COLO829 (cell line): ENCODE measurements at places on chromosomes 2 and 18.
A peak's percentile ranks its signal among the peaks of the same experiment; 100 is the strongest.

DNA sequence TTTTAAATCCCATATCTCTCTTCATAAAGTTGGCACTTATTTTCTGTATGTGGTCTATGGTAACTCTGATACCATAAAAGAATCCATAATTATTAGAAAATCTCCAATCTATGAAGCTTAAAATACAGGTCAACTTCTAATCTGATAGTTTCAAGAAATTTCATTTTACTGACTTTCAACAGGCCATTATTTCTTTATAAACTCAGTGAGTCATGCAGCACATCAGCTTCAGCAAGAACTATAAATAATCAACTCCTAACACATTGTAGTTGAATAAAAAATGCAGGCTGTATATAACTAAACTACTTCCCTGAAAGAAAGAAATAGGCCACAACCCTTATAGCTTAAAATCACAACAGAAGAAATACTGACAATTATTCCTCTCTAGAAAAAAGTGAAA, 204.3 kb upstream of the CCDC150 start:
- DNase-seq = no peak

GRCh38 chr2:22281033-22281432, 1103.9 kb upstream of the KLHL29 start:
- peak; percentile 46 for DNase-seq

GRCh38 chr18:24727685-24728084, 267.2 kb downstream of the HRH4 start:
- DNase-seq = no peak

DNA sequence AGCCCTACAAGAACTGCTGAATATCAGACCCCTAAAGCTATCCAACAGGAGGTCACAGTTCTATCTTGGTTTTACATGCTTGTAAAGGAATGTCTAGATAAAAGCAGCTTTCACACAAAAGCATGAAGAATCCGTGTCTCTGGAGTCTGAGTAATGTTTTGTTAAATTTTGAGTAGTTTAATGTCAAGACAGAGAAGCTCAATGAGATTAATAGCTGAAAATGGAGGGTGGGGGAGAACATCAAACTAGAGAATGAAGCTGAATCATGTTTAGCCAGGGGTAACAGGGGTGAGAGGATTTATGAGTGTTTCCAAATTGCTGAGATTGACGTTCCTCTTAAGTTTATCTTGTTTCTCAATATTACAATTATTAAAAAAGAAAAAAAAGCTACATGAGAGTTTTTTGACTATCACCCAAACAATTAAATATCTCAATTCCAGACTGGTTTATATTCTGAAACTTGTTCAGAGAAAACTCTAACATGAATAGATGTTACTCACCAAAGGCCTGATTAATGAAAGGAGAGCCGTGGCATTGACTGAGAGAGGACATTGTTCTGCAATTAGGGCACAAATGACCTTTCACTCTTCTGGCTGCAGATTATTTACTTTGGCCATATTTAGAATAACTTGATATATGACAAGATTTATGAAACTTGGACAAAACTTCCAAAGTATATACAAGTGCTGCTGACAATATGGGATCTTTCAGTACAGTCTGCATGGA, 266.4 kb upstream of the ETAA1 start:
- DNase-seq = peak; percentile 92

- DNase-seq = no peak
Observed at GRCh38 chr2:217742841-217743240, 260.0 kb downstream of the TNS1 start.

DNA sequence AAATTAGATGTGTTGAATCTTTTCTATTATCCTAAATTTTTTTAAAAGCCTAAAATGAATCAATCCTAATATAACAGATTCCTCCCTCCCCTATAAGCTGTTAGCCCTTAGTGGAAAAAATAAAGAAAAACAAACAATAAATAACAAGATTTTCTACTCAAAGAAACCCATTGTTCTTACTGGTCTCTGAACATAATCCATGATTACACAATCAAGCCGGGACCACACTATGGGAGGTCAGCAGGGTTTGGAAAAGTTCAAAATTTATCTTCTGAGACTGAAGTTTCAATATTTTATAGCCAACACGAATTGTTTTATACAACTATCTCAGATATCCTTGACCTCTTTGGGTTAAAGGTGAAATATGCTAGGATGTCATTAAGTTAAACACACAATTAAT, 57.9 kb downstream of the DPP4 start:
- DNase-seq = no peak

DNA sequence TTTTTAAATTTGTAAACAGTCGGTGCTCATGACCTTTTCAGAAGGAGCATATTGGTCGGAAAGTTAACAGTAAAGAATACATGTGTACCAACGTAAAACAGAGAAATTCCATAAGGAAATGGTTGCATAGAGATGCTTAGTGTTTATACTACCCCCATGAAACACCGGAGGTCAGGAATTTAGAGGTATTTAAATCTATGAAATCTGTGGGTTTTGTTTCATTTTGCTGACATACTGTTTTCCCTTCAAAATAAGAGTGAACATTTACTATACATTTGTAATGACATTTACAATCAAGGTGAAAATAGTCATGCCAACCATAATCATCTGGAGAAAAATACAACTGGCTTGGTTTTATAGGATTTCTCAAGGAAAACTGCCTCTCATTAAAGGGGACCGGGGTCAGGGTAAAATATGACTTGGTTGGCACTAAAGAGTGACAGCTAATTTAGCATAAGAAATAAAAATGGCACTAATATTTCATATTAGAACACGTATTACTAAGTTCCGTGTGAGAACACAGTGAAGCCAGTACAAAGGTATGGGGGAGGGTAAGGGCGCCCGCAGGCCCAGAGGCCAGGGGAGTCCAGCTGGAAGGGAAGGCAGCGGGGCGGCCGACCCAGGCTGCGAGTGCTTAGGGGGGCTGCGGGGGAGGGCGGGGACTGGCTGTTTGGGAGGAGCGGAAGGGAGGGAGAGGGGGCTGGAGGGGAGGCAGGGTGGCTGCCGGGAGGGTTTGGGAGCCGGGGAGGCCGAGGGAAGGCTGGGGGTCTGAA, 1.1 kb upstream of the RNU4ATAC start:
- no peak for DNase-seq

- DNase-seq = no peak
Observed at GRCh38 chr2:42068571-42069178, 20.9 kb downstream of the PKDCC start.

GRCh38 chr2:23567161-23567756, 182.3 kb downstream of the KLHL29 start:
- no peak for DNase-seq

GRCh38 chr2:69060938-69061501, 48.0 kb downstream of the ANTXR1 start:
- DNase-seq = no peak

- no peak for DNase-seq
Observed at GRCh38 chr2:210548031-210548430, 8.4 kb upstream of the CPS1 start.

GRCh38 chr2:1790473-1790872, 46.2 kb upstream of the PXDN start:
- DNase-seq = no peak

DNA sequence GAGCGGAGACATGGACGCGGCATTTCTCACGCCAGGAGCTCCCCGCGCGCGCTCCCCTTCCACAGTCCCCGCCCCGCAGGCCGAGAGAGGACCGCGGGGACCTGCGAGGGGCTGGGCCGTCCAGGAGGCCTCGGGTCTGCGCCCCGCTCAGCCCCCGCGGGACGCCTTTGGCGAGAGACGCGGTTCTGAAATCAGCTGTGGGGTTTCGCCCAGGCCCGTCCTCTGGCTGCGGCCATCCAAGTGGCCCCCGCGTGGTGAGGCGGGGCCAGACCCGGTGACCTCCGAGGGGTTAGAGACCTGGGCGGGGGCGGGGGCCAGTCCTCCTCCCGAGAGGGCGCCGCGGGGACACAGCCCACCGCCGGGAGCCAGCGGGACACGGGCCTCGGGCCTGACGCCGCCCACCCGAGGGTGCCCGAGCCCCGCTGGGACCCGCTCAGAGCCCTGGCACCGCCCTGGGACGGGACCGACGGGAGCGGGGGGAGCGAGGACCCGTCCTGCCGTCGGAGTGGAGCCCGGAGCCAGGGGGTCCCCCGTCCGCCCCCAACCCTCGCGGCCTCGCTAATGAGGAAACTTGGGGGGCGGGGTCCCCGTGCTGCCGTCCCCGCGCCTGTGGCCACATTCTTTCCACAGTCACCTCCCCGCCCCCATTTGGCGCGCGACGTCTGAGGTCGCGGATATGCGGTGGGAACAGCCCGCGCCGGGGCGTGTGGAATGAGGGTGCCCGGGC, 6.1 kb upstream of the SALL3 start:
- DNase-seq = no peak

GRCh38 chr2:25324905-25325592, 16.7 kb downstream of the DNMT3A start:
- DNase-seq = no peak

DNA sequence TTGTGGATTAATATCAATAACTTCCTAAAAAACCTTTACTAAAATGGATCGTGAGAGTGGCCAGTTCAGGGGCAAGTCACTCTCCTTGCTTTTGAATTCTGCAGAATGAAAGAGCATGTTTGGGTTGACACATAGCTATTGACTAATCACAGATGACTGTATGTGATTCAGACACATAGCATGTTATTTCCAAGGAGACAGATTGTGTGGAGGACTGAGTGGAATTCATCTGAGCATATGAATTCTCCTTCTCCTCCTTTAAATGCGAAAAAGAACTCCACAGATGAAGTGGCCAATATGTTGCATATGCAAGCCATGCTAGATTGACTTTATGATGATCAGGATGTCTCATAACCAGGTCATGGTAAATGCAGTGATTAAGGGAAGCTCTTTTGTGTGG, 249.4 kb upstream of the FAM98A start:
- DNase-seq = peak; percentile 7

- DNase-seq = no peak
Observed at GRCh38 chr2:62281663-62282062, 85.7 kb downstream of the B3GNT2 start.
